ENCODE measurements at places on chromosomes 4 and X. TPM values are rescaled to one million over a fixed set of nuclear protein-coding genes. Genes with fewer than 3 reads are reported as not detected.

Gene ACE2
- total RNA-seq: 12.7 TPM

Gene CSAG1
- not detected for total RNA-seq

Gene ABCG2
- 0.97 TPM for total RNA-seq

Gene CXorf49
- total RNA-seq: not detected

Gene DUX4
- not detected for total RNA-seq

Gene ARHGEF6
- total RNA-seq: 44.2 TPM

Gene RHOXF2
- not detected for total RNA-seq

DNA sequence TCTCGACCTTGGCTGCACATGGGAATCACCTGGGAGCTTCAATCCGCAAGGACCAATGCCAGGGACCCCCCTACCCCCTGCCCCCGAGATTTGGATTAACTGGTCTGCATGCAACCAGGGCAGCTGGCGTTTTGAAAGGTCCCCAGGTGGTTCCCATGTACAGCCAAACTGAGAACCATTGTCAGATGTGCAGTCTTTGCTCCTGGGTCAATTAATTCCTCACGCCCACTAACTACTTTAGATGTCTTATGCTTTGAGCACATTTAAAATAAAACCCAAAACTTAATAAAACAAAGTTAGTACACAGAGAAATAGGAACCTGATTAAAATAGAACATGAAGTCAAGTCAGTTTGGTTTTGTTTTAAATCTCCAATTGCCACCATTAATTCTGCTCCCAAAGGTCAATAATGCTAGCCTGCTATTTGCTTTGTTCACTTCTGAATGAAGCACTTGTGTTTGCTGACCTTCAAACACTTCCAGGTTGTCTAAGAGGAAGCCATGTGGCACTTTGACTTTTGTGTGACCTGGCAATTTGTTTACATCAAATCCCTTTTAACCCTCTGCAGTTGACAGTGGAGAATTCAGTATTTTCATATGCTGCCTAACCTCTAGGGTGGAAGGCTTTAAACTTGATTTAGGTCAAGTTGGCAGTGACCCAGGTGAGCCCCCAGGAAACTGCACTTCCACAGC is 27.2 kb upstream of the TMSB4X start:
- no peak for DNase-seq

- no peak for DNase-seq
Measured at GRCh38 chr4:76993787-76994641, 44.5 kb downstream of the SEPTIN11 start.

GRCh38 chrX:110180176-110180927 is 137.5 kb downstream of the AMMECR1 start:
- DNase-seq: peak; percentile 38

DNA sequence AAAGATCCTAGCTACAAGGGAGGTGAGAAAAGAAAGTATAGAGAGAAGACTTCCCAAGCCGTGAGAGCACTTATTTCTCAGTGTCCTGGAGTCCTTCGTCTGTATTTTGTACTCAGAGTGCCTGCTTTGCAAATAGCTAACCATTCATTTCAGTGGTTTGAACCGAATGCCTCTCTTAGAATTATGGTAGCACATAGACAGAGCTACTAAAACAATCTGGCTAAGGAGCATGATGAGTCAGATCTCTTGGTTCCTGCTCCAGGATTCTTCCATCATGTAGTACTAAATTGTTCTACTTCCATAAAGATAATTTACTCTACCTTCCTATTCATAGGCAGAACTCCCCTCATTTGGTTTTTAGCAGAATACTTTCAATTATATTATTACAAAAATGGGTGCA is 946.6 kb downstream of the STIM2 start:
- DNase-seq: no peak

- no peak for DNase-seq
Measured at GRCh38 chr4:93841803-93842345, 13.3 kb downstream of the ATOH1 start.

GRCh38 chr4:113534711-113535110 is 226.8 kb downstream of the CAMK2D start:
- DNase-seq: no peak

- no peak for DNase-seq
Measured at GRCh38 chrX:41313419-41313818, 20.5 kb upstream of the DDX3X start.

- no peak for DNase-seq
Measured at GRCh38 chr4:7590189-7590588, 155.5 kb upstream of the PSAPL1 start.

DNA sequence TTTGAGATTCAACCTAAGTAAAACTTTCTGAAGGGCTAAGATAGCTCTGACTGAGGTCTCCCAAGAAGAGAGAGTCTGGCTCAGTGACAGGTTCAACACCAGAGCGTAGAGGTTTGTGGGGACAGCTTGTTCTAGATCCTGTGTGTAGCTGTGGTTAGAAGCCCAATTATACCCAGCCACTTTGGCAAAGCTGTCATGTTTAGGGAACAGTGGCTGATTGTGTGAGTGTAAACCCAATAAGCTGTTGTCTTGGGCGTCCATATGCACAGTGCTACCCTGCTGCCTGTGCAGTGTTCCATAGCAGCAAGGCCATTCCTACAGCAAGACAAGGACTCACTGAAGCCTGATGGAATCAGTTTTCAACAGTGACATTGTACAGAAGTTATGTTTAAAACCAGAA is 11.2 kb upstream of the SCRG1 start:
- DNase-seq: no peak

DNA sequence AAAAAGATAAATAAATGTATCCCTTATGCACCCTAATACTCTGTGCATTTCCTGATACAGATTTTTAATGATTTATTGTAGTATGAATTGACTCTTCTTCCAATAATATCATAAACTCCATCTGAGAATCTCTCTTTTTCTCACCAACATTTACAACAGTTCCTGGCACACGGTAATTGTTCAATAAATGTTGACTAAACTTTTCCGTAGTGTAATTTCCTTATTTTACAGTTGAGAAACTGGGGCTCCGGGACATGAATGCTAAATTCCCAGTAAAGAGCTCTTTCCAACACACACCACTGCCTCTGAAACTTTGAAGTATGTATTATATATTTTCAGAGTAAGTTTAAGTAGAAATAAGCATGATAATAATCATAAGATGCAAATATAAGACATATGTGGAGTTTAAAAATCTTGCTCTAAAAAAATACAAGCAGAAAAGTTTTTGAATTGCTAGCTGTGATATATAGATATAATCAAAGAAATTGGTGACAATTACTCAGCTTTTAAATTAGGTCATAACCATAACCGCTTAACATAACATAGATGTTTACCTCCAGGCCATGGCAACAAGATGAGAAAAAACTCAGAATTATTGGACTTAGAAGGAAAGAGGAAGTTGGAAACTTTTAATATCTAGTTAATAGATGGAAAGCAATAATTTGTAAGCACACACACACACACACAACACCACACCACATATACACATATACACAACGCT is 28.2 kb upstream of the ANTXR2 start:
- DNase-seq: no peak

DNA sequence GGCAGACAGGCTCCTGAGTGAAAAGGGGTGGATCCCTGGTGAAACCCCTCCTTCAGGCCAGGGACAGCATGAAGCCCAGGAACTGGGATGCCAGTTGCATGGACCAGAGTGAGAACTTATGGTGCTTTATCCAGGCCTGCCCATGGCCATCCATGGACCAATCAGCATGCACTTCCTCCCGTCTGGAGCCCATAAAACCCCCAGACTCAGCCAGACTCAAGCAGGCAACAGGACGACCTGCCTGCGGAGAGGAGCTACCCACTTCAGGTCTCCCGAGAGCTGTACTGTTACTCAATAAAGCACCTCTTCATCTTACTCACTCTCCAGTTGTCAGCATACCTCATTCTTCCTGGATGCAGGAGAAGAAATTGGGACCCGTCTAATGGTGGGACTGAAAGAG is 42.9 kb downstream of the NALF2 start:
- no peak for DNase-seq

DNA sequence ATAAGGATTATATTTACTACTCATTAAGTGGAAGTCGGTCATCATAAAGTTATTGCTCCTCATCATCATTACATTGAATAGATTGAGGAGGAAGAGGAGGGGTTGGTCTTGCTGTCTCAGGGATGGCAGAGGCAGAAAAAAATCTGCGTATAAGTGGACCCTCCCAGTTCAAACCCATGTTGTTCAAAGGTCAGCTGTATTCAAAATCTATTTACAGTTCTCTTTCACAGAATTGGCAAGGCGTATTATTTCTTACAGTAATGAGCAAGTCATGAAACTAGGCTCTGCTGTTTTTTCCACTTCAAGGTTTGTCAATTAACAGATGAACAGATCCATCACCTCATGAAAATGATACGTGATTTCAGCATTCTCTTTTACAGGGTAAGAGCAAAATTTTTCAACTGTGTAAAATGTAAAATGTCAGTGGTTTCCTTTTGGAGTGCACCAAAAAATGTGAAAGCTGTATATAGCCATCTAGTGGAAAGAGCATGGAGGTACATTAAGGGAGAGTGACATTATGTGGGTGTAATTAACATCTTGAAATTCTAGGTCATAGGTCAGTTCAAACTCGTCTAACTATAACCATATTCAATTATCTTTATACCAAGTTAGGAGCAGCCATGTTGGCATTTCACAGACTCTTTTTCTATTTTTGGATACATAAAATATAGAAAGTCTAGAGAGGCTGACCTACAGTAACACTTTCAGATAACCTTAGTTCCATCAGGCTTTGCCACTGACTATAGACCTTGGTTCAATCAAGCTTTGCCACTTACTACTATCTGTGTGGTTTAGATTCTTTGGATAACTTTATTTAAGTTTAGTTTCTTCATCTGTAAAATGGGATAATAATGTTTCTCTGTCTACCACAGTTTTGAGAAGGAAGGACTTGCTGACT is 30.1 kb downstream of the NEIL3 start:
- DNase-seq: no peak
